Endodermal cell (in vitro differentiated cells): ENCODE measurements at places on chromosomes 2 and 18. TPM values are rescaled to one million over a fixed set of nuclear protein-coding genes. Genes with fewer than 3 reads are reported as not detected.

DNA sequence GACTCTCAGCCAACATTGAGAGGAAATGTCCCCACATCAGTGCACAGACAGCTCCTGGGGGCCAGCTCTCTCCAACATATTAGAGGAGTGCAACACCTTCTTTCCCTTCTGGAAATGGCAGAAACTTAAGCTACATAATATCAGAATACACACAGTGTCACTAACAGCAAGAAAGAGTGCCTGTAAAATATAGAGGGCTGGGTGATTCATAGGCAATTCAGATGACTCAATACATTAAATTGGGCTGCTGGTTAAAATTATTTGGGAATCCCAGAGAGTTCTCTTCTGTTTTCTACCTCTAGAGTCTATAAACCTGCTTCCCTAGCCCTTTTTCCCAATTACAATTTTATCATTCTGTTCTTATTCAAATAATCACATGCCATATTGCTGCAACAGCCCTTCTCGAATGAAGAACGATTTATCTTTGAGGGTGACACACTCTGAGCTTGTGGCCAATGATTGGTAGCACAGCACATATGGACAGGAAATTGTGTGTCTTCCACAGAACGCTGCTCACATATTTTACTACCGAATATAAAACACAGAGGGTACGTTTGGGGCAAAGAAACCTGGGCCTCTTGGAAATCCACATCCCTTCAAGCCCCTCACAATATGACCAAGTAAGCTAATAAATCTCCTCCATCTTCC lies 381.2 kb downstream of the MBD2 start:
- no peak for DNase-seq
- H3K27ac ChIP-seq = no peak overlapping the region
- H3K4me1 ChIP-seq = no peaks in the 10 kb centered on the region
- H3K4me3 ChIP-seq = no peak overlapping the region
- H3K27me3 ChIP-seq = no peaks in the 10 kb centered on the region
- H3K36me3 ChIP-seq = no peaks in the 10 kb centered on the region

- peaks cover 5% of the 10 kb centered on the region for H3K4me1 ChIP-seq
- no peak overlapping the region for H3K27ac ChIP-seq
- no peaks in the 10 kb centered on the region for H3K36me3 ChIP-seq
- DNase-seq = peak; percentile 86
Observed at GRCh38 chr2:241901500-241902351, 32.2 kb downstream of the RTP5 start.

NDC80 gene
- total RNA-seq = 29.7 and 30.9 TPM in 2 replicates

EGR4 gene
- 0.14 and 0.15 TPM in 2 replicates for total RNA-seq

GRCh38 chr2:64062840-64063239 lies 43.6 kb upstream of the VPS54 start:
- peaks cover 11% of the 10 kb centered on the region for H3K4me1 ChIP-seq
- no peak overlapping the region for H3K4me3 ChIP-seq
- no peak for DNase-seq
- H3K27me3 ChIP-seq = no peaks in the 10 kb centered on the region
- no peaks in the 10 kb centered on the region for H3K36me3 ChIP-seq
